Right atrium auricular region (tissue), 2 donors: ENCODE measurements at places on chromosomes 4 and X. TPM values are rescaled to one million over a fixed set of nuclear protein-coding genes. Genes with fewer than 3 reads are reported as not detected.

GRCh38 chrX:70433848-70434351, 10.7 kb upstream of the DLG3 start:
- peak; percentile 73 for DNase-seq
- peaks cover 7% of the 10 kb centered on the region for H3K4me1 ChIP-seq
- peak overlapping the region; percentile 87 for H3K27ac ChIP-seq

DNA sequence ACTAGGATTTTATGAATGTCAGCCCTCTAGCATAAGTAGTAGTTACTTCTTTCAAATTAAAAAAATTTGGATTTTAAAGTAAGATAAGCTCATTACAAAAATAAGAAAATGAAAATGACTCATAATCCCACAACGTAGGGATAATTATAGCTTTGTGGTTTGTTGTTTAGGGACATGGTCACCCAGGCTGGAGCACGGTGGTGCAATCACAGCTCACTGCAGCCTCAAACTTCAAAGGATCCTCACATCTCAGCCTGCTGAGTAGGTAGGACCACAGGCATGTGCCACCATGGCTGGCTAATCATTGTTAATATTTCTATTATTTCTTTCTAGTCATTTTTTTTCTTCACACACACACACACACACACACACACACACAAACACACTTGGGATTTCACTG, 57.6 kb downstream of the PLAC1 start:
- no peak overlapping the region for H3K27ac ChIP-seq
- no peaks in the 10 kb centered on the region for H3K36me3 ChIP-seq
- no peak overlapping the region for H3K4me3 ChIP-seq

GRCh38 chrX:66023385-66024091, 16.3 kb downstream of the VSIG4 start:
- H3K4me1 ChIP-seq = no peaks in the 10 kb centered on the region
- H3K4me3 ChIP-seq = no peak overlapping the region
- no peak overlapping the region for H3K27ac ChIP-seq
- no peak for DNase-seq
- no peaks in the 10 kb centered on the region for H3K36me3 ChIP-seq

DNA sequence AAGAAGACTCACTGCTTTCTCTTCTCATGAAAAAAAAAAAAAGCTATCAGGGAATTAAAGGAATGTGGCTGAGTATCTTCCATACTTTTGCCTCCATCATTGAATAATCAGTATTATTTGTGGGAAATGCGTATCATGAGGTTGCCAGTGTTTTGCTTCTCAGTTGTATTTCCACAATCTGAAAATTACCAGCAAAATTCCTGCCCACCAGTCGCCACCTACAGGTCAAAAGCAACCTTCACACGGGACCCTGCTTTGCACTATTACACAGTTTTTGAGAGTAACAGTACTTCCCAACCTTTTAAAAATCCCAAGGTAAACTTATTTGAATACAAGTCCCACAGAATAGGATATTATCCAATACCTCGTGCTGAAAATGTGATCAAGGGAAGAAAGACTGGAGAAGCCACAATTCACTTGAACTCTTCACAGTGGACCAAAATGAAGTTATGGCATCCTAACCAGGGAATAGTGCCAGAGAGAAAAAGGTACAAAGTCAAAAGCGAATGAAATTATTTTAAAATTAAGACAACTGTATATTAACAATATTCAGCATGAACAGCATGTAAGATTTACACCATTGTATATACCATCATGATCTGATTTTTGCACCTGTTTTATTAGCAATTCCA, 30.4 kb downstream of the PGRMC1 start:
- H3K4me1 ChIP-seq = no peaks in the 10 kb centered on the region
- no peaks in the 10 kb centered on the region for H3K36me3 ChIP-seq
- peak; percentile 61 for DNase-seq
- H3K27me3 ChIP-seq = no peaks in the 10 kb centered on the region
- no peak overlapping the region for H3K27ac ChIP-seq
- no peak overlapping the region for H3K4me3 ChIP-seq

DNA sequence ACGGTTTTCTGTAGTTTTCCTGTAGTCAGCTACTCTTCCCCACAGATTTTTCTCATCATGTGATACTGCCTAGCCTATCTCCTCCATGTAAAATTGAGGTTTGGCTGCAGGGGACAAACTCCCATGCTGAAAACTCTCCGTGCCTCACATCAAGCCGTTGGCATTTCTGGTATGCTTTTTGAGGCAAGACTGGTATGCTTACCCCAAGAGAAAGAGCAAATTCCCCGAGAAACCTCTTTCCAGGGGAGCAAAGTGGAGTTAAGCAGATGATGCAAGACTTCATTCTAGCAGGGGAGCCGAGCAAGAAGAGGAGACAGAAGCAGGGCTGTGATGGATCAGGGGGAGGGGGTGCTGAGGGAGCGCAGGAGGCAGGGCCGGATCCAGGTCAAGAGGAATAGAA, 4.8 kb downstream of the SOWAHD start:
- no peaks in the 10 kb centered on the region for H3K36me3 ChIP-seq
- peaks cover 4% of the 10 kb centered on the region for H3K27me3 ChIP-seq
- no peak overlapping the region for H3K4me3 ChIP-seq

DNA sequence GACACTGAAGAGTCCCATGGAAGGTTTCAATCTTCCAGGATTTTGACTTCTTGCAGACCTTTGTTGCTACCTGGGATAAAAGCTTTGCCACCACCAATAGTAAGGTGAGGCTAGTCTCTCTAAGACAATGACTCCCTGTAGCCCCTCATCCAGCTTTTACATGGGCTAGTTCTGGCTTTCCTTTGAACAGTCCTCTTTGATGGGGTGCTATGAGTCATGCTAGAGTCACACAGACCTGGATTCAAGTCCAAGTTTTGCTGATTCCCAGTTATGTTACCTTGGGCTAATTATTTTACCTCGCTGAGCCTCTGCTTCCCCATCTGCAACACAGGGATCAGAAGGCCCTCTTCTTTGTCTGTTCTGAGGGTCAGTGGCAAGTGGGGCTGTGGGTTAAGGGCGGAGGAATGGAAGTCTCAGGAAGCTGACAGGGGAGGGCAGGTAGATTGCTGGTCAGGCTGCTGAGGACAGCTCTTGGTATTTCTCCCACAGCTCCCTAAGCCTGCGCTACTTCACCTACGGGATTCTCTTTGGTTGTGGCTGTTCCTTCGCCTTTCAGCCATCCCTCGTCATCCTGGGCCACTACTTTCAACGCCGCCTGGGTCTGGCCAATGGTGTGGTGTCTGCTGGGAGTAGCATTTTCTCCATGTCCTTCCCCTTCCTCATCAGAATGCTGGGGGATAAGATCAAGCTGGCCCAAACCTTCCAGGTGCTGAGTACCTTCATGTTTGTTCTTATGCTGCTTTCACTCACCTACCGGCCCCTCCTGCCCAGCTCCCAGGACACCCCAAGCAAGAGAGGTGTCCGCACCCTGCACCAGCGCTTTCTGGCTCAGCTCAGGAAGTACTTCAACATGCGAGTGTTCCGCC, 90.3 kb downstream of the RLIM start:
- no peaks in the 10 kb centered on the region for H3K36me3 ChIP-seq
- peak; percentile 36 for DNase-seq
- H3K27ac ChIP-seq = no peak overlapping the region
- H3K27me3 ChIP-seq = no peaks in the 10 kb centered on the region

- no peaks in the 10 kb centered on the region for H3K4me1 ChIP-seq
- no peak overlapping the region for H3K4me3 ChIP-seq
- no peaks in the 10 kb centered on the region for H3K27me3 ChIP-seq
- H3K36me3 ChIP-seq = no peaks in the 10 kb centered on the region
- DNase-seq = no peak
Observed at GRCh38 chr4:44632089-44632488, 19.3 kb downstream of the YIPF7 start.

GRCh38 chrX:110671068-110671803, 124.4 kb downstream of the CHRDL1 start:
- no peaks in the 10 kb centered on the region for H3K27me3 ChIP-seq
- no peak overlapping the region for H3K4me3 ChIP-seq
- no peak overlapping the region for H3K27ac ChIP-seq
- no peaks in the 10 kb centered on the region for H3K4me1 ChIP-seq
- no peaks in the 10 kb centered on the region for H3K36me3 ChIP-seq

DNA sequence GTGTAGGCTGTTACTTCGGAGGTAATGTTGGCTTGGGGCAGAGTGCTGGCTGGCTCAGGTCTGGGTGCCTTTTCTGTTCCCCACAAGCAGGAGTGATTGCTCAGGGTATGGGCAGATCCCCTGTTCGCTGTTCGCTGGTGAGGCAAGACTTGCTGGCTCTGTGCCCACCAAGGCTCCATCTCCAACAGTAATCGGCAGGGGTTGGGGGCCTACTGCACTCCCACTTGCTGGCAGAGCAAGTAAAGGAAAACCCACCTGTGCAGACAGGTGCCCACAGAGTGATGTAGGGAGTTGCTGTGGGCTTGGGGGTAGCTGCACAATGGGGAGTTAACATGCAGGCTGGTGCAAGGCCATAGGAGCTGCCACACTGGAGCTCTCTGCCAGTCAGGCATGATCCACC, 8.0 kb upstream of the TMSB15C start:
- H3K4me1 ChIP-seq = no peaks in the 10 kb centered on the region
- H3K27me3 ChIP-seq = no peaks in the 10 kb centered on the region
- DNase-seq = no peak
- no peak overlapping the region for H3K27ac ChIP-seq
- H3K4me3 ChIP-seq = no peak overlapping the region
- no peaks in the 10 kb centered on the region for H3K36me3 ChIP-seq

DNA sequence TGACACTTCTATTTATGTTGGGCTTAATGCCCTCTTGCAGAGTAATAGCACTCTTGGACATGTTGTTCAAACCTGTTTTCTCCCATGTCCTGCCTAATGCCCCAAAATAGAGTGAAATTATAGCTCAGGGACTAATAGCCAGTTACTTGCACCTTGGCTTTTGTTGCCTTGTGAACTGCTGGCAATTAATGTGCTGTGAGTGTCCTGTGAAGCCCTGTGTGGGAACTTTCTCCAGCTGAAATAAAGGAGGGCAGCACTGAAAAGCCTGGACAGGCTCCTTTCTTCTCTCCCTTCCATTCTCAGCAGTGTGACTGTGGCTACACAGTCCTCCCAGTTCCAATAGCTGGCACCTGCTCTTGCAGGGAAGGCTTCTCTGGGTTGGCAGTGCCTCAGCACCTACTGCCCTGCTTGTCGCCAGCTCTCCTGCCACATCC, 72.4 kb downstream of the DCLK2 start:
- DNase-seq = no peak
- peak overlapping the region; percentile 27 for H3K27ac ChIP-seq
- no peaks in the 10 kb centered on the region for H3K4me1 ChIP-seq
- no peak overlapping the region for H3K4me3 ChIP-seq
- H3K36me3 ChIP-seq = no peaks in the 10 kb centered on the region
- H3K27me3 ChIP-seq = no peaks in the 10 kb centered on the region

CLIC2 gene
- 12.5 TPM for total RNA-seq

CPLX1 gene
- 2.3 TPM for total RNA-seq

ATP2B3 gene
- total RNA-seq = not detected

GYPA gene
- not detected for total RNA-seq

USP27X gene
- 2.4 TPM for total RNA-seq
